ENCODE measurements at places on chromosomes 12 and 14. TPM values are rescaled to one million over a fixed set of nuclear protein-coding genes. Genes with fewer than 3 reads are reported as not detected.

The TRPV4 gene
- polyA plus RNA-seq, result 16.5 TPM

DNA sequence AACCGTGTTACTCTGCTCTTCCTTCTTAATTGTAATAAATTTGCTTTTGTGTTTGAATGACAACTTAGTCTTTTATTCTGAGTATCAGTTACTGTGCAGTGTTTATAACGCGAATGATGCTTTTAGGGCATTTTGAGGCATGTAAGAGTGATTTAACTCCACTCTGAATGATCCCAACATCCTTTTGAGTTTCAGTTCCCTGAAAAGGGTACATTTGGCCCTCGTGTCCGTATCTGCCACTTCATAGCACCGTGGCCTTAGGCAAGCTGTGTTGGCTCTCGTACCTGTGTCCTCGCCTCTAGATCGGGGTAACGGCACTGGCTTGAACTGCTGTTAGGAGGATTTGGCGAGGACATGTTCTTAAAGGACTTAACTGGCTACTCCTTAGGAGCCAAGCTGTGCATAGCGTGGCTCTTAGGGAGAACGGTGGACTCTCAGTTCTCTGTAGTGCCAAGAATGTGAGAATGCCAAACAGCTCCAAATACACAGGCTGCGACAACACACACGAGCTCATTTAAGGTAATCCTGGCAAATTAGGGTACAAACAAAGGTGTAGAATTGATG, 92.0 kb downstream of the PPP2R5C start:
- DNase-seq, result no peak

DNA sequence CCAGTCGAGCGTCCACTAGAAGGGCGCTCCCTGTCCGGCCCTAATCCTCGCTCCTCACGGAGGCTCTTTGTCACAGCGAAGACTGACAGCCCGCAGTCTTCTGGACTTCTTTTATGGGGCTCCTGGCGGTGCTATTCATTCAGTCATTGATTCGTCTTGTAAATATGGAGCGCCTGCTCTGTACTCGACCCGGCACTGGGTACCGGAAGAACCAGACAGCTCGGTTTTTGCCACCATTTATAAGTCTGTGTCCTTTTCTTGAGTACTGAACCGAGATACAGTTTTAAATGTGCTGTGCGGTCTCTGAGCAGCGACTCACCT, 570 bp downstream of the DMAC2L start:
- no peak for DNase-seq

DNA sequence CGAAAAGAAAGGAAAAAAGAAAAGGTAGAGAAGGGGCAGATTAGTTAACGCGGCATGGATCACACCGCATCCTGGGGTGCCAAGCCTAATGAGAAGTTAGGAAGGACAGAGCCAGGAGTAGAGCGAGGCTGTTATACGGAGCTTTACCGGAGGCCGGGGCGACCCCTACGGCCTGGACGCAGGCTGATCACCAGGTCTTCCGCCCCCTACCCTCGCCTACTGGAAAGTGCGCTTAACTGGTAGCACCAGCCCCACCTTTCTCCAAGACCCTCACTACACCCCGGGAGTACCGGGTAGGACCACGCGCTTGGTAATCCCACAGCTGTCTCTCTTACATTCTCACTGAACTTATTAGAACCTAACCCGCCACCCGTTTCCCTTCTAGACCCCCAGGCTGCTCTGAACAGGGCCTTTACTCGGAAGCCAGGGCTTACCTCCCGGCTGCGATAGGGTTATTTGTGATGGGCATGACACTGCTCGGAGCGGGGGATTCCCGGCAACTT, 33.8 kb downstream of the WBP11 start:
- DNase-seq, result peak; percentile 57

- no peak for DNase-seq
Measured at GRCh38 chr12:67601126-67601525, 47.4 kb upstream of the DYRK2 start.

The COL2A1 gene
- polyA plus RNA-seq, result 50.3 TPM

The DACT1 gene
- polyA plus RNA-seq, result 33.3 TPM

DNA sequence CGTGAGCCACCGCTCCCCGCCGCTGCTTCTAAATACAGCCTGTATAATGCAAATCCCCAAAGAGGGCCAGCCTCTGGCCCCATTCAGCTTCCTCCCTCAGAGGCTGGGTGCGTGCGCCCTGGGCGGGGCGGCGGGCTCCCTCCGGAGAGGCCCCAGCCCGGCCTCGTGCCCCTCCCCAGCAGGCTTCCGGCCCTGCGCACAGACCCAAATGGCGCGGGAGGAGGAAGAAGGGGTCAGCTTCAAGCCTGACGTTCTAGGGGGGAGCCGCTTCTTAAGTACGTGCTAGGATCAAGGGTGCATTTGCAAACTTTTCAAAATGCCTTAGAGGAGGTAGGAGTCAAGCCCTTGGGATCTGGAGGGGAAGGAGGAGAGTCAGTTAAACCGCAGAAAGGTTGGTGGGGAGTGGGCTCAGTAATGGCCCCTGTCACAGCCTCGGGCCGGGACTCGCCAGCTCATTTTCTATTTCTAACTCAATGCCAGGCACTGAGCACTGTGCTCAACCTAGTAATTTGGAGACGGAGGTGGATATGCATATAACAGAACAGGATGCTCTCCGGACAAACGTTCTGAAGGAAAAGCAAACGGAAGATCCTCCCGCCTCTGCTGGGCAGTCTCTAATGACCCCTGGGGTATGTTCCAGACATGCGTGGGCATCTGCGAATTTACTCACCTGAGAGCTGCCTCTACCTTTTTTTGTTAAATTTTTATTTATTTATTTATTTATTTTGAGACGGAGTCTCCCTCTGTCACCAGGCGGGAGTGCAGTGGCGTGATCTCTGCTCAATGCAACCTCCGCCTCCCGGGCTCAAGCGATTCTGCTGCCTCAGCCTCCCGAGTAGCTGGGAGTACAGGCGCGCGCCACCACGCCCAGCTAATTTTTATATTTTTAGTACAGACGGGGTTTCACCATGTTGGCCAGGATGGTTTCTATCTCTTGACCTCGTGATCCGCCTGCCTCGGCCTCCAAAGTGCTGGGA, 32.3 kb downstream of the NINJ2 start:
- DNase-seq, result no peak

GRCh38 chr12:56358836-56359532, 923 bp downstream of the STAT2 start:
- DNase-seq, result no peak

The RTL1 gene
- 0.10 TPM for polyA plus RNA-seq

The MMP17 gene
- 0.65 TPM for polyA plus RNA-seq

DNA sequence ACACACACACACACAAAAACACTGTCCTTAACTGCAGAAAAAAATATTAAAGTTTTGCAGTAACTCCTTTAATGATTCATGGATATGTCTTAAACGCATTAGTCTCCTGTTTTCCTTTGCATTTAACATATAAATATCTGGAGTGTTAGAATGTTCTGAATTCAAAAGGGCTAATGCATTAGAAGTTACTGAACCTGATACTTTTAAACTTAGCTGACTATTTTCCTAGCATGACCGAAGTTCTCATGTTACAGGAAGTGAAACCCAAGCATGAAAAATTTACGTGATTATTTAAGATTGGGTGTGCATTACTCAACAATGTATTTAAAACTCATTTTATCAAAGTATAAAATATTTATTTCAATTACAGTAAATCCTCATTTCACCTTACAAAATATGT, 791.2 kb downstream of the FLRT2 start:
- peak; percentile 26 for DNase-seq

GRCh38 chr12:15220451-15220850, 766 bp downstream of the RERG start:
- DNase-seq, result no peak

- DNase-seq, result no peak
Measured at GRCh38 chr14:22463763-22464173, 125.3 kb downstream of the DAD1 start.

The ATP23 gene
- polyA plus RNA-seq, result 11.0 TPM

DNA sequence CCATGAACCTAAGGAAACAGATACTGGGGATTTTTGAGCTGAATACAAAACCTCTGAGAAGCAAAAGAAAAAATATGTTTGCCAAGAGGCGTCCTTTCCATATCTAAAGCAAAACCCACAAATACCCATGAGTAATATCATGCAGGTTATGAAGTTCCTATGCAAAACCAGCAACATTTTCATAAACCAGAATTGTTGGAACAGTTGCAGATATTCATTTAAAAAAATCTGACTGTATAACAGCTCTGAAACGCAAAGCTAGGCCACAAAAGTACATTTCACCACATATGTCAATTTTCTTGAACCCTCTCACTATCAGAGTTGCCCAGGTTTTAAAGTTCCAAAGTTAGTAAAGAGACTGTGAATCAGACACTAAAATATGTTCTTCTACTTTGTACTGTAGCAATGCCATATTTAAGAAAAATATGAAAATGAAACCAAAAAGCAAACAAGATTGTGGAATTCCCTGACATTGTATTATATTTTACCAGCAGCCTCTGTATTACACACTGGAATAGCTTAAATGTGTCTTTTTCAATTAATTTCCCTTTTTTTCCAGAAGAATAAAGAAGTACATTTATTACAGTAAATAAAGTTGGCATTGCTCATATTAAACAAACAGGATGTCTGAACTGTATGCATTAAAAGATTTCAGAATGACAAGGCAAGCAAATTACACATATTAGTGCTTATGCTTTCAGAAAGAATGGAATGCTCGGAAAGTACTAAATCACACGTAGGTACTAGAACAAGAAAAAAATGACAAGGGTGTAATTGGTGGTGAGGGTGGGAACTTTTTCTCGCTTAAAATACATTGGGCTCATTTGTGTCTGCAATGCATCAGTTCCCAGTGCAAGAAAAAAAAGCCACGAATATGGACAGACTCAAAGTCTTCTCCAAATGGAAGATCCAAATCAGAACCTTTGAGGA, 33.6 kb upstream of the HIF1A start:
- no peak for DNase-seq

The SYCP3 gene
- polyA plus RNA-seq, result 1.2 TPM

DNA sequence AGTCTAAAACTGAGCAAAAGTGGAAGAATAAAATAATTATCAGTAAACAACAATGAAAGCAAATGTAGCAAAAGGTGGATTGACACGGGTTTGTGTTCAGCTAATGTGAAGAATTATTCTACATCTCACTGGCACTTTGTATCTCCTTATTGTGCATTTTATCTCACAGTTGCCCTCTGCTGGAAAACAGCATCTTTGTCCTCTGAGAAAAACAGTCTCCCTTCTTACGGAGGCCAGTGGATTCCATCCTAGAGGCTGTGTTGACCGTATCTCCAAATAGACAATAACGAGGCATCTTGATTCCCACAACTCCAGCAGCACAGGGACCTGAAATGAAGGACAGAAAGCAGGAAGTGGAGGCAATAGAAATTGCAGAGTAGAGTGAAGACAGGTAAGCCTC, 51.3 kb upstream of the PLBD1 start:
- DNase-seq, result no peak

DNA sequence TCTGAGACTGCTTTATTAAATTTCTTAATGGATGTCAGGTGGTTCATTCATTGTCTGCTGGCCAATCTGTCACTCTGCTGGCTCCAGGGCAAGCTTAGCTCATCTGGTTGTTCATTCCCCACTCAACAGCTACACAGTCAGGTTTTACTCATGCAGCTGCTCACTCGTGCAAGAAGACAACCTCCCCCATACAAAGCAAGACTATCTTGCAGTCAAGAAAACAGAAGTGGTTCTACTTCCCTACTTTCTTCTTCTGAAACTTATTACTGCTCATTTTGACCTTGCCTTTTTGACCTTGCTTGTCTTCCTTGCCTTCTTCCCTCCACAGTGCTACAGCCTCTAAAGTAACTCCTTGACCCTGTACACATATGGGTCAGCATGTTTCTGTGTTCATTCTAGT, 277.9 kb downstream of the SSPN start:
- DNase-seq, result no peak

GRCh38 chr12:5438671-5439200, 6.8 kb downstream of the NTF3 start:
- no peak for DNase-seq

GRCh38 chr14:71399057-71399487, 491.8 kb downstream of the PCNX1 start:
- DNase-seq, result no peak

The BTBD6 gene
- 32.1 TPM for polyA plus RNA-seq

- peak; percentile 52 for DNase-seq
Measured at GRCh38 chr12:26870491-26871419, 37.8 kb upstream of the ITPR2 start.

DNA sequence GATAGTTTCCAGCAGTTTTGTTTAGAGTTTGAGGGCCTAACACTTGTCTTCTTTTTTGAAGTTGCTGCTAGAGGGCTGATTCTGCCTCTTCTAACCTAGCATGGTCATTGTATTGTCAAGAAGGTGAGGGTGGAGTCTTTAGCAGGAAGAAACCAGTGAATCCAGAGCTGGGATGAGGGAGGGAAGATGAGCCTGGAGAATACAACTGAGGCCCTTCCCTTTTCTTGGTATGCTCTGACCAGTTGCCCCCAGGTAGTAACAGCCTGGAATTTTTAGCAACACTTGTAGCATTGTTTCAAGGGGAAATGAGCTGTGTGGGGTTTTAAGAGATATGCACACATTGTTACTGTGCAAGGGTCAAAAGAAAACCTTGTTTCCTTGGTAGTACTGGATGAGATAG, 9.0 kb downstream of the FLVCR2 start:
- DNase-seq, result no peak

The CACNA2D4 gene
- polyA plus RNA-seq, result 1.9 TPM

GRCh38 chr12:24039113-24039525, 89.6 kb upstream of the SOX5 start:
- no peak for DNase-seq

DNA sequence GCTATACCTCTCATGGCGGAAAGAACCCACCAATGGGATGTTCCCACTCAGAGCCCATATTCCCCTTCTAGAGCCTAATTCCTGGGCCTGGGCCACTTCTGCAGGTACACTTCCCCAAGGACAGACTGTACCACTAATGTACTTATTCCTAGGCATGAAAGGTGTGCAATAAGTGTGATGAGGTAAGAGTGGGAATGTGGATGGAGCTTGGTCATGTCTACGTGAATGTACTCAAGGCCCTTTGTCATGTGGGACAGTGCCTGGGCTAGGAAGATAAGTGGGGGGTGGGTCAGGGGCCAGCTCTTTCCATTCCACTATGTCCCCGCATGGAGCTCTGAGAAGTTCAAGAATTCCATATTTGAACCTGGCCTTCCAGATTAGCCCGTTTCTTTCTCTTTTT, 63.4 kb upstream of the FUT8 start:
- no peak for DNase-seq
